ENCODE measurements at places on chromosomes 2 and 18.

- DNase-seq: no peak
Observed at GRCh38 chr2:119523952-119524694, at the start of gene SCTR. Gene SCTR (minus strand): TSS chr2:119524483. CDS start chr2:119524226, 257 bp downstream.

DNA sequence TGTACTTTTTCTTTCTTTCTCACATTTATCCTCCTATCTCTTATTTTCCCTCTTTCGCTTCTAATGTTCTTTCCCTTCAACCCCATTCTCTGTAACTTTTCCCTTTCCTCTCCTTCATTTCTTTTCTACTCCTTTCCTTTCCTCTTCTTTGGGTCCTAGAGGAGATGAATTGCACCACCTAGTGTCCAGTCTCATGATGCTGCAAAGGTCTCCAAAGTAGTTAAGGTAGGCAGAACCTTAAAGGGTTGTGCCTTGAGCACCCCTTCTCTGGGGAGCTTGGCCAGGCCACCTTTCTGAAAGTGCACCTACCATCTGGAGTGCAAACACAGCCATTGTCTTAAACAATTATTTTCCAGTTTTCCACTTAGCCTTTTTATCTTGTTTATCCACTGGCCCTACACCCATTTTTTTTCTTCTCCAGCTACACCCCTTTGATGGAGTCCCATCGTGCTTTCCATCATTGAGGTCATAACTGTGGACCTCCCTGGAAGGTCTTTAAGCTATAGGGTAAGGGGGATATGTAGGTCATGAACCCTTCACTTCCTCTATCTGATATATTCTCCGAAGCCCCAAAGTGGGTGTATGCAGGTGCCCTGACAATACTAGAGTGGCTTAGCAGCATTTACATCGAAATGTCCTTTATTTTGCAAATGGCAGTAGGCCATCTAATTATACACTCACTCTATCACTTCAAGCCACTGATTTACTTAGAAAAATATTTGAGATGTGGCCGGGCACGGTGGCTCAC lies 155.9 kb downstream of the ESCO1 start:
- DNase-seq: no peak

GRCh38 chr2:181575024-181575649 lies 81.8 kb downstream of the CERKL start:
- no peak for DNase-seq

DNA sequence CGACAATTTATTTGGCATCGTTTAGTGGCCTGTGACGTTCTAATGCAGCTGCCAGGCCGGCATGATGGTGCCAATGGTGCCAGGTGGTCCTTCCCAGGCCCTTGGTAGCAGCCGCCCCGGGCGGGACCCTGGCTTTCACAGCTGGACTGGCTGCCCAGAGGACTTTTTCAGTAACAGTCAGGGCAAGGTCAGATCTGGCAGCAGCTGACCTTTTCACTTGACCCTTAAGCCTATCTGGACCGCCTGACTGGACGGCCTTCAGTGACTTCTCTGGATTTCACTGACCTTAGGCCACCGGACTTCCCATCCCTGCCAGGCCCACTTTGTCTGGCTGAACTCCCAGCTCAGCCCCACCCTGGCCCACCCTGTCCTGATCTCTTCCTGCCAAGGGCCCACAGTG lies 15.9 kb downstream of the TRIB2 start:
- no peak for DNase-seq

DNA sequence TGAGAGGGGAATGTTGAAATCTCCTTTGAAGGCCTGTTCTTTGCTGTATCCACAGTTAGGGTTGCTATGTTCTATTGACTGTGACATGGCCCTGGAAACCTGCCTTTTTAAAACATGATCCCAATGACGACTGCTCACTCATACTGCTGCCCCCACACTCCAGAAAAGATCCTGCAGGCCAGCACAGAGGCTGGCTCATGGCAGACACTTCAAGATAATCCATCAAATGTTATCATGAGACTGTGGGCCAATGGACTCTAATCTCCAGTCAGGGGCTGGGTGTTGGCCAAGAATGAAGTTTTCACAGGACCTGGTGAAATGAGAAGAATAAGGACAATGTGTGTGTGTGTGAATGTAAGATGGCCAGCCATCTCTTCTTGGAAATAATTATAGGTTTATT lies 59.0 kb upstream of the THOC1 start:
- no peak for DNase-seq

- no peak for DNase-seq
Observed at GRCh38 chr2:30915486-30915885, 108.2 kb upstream of the CAPN13 start.

- no peak for DNase-seq
Observed at GRCh38 chr2:69113627-69114026, 100.6 kb downstream of the ANTXR1 start.

GRCh38 chr2:207176247-207176646 lies 10.5 kb upstream of the KLF7 start:
- DNase-seq: no peak

DNA sequence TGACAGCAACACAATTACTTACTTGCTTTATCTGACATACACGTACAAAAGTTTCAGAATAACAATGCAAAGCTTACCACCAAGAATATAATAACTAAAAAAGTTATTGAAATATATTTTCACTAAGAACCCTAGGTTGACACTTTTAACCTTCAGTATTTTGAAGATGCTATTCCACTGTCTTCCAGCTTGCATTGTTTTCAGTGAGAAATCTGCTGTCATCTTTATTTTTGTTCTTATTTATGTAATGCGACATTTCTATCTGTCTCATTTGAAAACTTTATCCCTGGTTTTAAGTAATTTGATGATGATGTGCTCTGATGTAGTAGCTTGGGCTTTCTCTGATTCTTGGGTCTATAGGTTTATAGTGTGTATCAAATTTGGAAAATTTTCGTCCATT lies 165.0 kb upstream of the SMIM21 start:
- no peak for DNase-seq

DNA sequence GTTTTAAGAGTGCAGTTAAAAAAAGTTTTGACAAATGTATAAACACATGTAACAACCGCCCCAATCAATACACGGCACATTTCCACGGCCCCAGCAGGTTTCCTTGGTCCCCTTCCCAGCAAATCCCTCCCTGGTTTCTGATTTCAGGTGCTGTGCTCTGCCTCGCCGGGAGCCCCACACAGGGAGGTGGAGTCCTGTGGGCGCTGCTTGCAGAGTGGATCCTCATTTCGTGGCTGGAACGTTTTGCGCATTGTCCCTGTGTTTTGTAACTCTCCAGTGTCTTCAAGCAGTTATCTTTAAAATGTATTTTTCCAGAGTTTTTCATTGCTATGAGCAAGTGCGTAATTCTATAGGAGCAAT lies 124.8 kb downstream of the GALR1 start:
- no peak for DNase-seq

DNA sequence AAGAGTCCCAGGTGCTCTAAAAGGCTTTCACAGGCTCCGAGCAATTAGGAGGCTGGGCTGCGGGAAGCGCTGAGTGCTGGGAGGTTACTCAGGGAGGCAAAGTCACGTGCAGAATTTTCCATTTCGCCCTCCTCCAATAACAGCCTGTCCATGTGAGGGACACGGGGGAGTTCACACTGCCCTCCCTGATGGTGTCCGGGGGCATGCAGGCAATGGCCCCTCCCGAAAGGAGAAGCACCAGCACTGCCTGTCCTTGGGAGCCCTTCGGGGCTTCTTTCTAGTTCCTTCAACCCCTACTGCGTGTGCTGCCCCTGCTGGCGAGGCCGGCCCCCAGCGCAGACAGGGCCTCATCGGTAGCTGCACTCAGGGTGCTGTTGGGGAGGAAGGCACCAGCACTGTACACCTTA lies 63.1 kb upstream of the HPCAL1 start:
- no peak for DNase-seq

GRCh38 chr2:197254776-197255530 lies 55.6 kb downstream of the ANKRD44 start:
- DNase-seq: no peak

GRCh38 chr2:239690651-239691631 lies 290.1 kb upstream of the HDAC4 start:
- no peak for DNase-seq

- no peak for DNase-seq
Observed at GRCh38 chr2:173922760-173923159, 42.4 kb downstream of the SP3 start.

GRCh38 chr18:9017167-9017904 lies 85.2 kb upstream of the NDUFV2 start:
- DNase-seq: peak; percentile 85

DNA sequence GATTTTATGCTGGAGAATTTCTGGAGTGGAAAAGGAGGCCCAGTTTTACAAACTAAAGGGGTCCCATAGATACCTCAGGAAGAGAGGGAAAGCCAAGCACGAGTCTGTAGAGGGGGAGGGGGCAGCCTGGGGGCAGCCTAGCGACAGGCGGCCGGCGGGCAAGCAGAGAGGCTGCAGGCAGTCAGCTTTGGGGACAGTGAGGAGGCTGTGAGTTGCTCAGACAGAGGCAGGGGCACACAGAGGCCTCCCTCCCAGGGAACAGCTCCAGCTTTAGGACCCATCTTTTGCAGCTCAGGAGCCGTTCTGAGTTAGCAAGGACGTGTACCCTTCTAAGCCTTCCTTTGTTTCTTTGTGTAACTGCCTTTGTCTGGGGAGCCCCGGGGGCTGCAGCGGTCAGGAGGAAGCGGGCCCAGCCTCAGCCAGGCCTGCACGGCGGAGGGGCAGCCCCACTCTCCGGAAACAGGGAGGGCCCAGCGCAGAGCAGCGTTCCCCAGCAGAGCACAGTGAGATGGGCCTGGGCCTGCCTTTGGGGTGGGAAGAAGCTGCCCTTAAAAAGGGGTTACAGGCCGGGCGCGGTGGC lies 41.1 kb upstream of the RALBP1 start:
- no peak for DNase-seq

DNA sequence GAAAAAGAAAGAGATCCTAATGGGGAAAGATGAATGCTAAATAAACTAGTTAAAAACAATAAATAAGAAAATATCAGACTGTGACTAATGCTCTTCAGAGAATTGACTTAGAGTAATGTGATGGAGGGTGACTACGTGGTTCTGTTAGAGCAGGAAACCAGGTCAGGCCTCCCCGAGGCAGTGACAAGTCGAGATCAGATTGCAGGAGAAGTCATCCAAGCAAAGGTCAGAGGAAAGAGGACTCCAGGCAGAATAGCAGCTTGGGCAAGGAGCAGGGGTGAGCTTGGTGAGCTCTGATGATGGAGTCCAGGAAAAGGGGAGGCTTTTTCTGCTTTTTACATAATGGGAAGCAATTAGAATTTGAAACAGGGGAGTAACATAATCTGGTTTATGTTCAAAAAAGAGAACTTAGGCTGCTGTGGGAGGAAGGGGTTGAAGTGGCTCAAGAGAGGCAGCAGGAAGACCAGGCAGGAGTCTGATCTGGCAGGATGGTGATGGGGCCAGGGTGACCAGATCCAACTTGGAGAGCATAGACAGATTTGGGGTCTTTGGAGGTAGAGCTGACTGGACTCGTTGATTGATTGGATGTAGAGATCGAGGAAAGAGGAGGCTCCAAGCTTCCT lies 27.3 kb upstream of the ITGB6 start:
- no peak for DNase-seq

DNA sequence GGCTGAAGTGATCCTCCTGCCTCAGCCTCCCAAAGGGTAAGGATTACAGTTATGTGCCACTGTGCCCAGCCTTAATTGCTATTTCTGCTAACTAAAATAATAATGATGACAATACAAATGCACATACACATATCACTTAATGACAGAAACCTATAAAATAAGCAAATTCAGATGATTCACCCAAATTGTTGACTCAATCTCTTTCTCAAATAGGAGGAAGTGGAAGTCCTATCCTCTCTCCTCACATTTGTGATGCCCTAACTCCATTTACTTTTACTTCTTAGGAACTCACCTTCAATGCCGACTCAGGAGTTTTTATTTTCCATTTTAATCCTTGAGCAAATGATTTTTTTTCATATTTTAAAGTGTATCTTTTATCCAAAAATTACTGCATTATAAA lies 24.5 kb upstream of the RAPH1 start:
- no peak for DNase-seq

GRCh38 chr18:11147371-11147951 lies 1.9 kb downstream of the PIEZO2 start:
- DNase-seq: no peak

DNA sequence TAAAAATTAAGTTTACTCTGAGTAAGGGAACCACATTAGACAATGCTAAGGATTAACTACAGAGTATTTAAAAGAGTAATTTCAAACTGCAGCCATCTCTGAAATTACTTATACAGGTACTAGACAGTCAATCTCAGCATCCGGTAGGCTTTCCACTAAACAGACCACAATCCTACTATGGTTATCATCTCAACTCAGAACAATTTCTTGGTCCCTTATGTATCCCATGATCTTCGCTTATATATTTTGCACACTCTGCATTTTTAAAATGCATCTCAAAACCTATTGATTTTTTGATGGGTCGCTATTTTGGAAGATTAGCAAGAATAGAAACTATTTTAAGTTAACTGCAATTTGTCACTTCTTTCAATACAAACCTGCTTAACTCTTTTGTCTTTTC lies 1.4 kb downstream of the PPP4R1 start:
- DNase-seq: no peak

DNA sequence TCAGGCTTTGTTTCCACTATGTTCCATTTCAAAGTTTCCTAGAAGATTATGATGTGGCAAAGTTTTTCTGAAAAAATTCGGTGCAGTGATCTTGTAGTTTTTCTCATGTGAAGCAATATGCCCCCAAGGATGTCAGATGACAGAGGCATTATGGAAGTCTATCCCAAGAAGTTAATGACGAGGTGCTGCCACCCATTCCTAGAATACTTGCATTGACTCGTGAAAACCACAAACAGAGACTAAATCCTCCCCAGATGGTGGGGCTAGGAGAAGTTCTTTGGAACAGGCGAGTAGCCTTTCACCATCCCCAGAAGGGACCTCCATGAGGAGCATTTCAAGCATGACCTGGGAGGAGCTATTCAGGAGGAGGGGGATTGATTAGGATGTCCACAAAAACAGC lies 40.2 kb upstream of the COPS8 start:
- no peak for DNase-seq

GRCh38 chr18:2895391-2895790 lies 48.6 kb downstream of the EMILIN2 start:
- no peak for DNase-seq

GRCh38 chr2:207683879-207684627 lies 27.4 kb upstream of the CCNYL1 start:
- DNase-seq: peak; percentile 40

DNA sequence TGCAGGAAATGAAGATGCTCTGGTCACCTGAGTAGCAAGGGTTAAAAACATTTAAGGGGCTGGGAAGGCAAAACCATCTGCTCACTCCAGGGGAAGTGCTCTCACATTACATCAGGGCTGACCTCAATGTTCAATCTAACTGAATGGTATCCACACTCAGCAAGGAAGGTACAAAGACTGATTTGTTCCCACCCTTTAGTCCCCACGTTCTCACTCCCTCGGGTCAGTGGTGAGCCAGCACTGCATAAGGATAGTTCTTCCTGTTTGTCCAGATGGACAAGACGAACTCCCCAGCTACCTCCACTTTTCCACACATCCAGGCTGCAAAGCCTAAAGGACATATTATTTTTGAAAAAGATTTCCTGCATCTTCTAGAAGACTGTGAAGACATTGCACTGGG lies 126.6 kb upstream of the SLC14A2 start:
- DNase-seq: no peak

GRCh38 chr18:47999801-48000248 lies 69.4 kb upstream of the SMAD2 start:
- no peak for DNase-seq

- DNase-seq: no peak
Observed at GRCh38 chr2:205768341-205768740, 86.0 kb downstream of the NRP2 start.

Data from H54 (cell line).